ENCODE measurements at places on chromosomes 13 and 19.

GRCh38 chr13:80334597-80335260 lies 6.2 kb downstream of the SPRY2 start:
- no peak for DNase-seq

- DNase-seq: no peak
These were observed 509 bp downstream of the KXD1 start for GRCh38 chr19:18558202-18558555.

- no peak for DNase-seq
These were observed 12.1 kb downstream of the PROZ start for GRCh38 chr13:113170511-113170910.

DNA sequence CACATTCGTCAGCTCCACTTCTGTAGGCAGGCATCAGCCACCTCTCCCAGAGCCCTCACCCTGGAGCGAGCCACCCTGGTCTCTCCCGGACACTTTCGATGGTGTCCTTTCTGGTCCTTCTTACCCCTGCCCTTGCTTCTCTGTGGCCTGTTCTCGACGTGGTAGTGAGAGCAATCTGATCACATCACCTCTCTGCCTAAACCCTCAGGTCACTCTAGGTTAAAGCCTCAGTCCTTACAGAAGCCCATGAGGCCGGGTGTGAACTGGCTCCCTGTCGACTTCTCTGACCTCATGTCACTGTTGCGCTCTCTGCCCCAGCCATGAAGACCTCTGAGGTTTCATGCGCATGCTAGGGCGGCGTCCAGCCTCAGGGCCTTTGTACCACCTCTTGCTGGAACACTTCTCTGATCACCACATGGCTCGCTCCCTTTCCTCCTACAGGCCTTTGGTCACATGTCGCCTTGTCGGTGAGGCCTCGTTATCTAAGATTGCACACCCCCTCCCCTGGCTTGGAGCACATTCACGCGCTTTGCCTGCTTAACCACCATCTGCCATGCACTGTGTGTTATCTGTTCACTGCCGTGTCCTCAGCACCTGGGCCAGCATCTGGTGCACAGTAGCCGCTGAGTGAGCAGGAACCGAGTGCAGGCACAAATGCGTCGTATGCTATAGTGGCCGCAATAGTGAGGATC lies 101.5 kb downstream of the DPF1 start:
- DNase-seq: no peak

- DNase-seq: peak; percentile 13
These were observed 4.0 kb downstream of the SPPL2B start for GRCh38 chr19:2332341-2333026.

Data from CD4-positive, alpha-beta T cell treated with Interleukin-15 for 4 hours (primary cell).